ENCODE measurements at places on chromosomes 3 and 15.

DNA sequence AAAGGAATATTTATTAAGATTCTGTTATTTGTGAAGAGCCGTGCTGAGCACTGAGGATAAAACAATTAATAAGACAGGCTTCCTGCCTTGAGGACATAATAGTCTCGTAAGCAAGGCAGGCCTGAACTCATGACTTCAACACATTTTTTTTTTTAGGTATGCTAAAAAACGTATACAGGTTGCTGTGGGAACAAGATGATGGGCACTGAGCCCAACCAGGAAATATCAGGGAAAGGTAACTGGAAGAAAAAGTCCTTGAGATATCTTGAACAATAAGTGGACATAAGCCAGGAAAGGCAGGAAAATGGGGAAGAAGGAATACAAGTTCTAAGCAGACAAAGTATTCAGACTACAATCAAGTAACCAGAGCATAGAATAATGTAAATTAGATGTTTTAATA is 26.1 kb downstream of the CERS3 start:
- no peak for DNase-seq

DNA sequence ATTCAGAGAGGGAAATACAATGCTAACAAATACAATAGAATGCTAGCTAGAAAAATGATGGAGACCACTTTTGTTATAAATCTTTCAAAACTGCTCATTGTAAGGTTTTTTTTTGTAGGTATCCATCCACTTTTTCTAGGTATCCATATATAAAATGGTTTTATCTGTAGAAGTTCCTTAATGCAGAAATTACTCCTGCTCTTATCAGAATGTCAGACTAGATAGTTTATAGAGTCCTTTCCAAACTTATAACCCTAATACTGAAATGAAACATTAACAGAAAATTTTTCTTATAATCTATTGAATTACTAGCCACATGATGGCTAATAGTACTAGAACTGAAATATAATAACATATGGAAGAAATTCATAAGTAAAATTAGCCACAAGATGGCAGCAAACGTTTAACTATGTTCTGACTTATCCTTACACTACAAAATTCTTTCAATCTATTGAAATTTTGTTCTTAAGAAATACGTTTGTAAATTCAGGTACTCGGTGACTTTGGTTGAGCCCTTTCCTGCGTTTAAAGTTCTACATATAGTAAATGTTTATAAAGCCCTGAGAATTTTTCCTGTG is 58.5 kb downstream of the ECT2 start:
- DNase-seq = no peak

DNA sequence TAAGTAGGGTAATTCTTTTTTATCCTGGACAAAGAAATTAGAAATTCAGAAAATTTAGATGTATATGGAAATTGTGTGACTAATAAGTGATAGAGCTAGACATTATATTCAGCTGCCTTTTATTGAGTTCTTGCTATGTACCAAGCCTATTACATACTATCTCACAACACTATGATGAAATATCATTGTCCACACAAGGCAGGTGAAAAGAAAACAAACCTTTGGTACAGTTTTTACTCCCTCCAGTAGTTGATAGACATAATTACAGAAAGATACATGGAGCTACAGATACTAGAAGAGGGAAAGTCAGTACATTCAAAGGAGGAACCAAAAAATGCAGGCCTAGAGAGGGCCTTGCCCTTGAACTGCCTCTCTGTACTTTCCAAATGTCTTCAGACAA is 4.8 kb downstream of the IQCH start:
- DNase-seq = no peak

GRCh38 chr3:127289706-127290575 is 2.1 kb upstream of the PRR20G start:
- DNase-seq = no peak

DNA sequence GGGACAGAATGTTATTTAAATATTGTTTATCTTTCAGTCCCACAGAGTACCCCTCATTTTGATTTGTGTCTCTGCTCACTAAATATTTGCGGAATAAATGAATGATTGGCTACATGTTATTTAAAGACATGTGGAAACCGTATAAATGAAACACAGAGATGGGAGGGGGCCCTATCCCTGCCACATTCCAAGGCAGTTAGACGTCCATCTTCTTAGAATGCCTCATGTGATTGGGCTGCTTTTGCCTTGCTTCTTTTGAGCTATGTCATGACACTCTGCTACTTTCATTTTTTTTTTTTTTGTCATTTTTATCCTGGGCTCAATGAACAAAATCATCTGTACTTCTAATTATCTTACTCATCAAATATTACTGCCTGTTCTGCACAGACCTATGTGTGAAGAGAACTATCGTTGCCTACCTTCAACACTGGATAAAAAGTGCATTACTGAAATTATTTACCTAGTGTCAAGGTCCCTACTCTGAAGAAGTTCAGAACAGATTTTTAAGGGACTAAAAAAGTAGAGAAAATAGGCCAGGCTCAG is 83.9 kb upstream of the FAM98B start:
- no peak for DNase-seq

- DNase-seq = no peak
Observed at GRCh38 chr15:44081026-44082013, 113.8 kb downstream of the FRMD5 start.

GRCh38 chr3:122350814-122351418 is 25.9 kb downstream of the CSTA start:
- no peak for DNase-seq

- peak; percentile 76 for DNase-seq
Observed at GRCh38 chr15:76336254-76337058, at the start of gene ISL2. Gene ISL2, plus strand, starts transcription at chr15:76336773. Its CDS starts 111 bp downstream, at chr15:76336884.

DNA sequence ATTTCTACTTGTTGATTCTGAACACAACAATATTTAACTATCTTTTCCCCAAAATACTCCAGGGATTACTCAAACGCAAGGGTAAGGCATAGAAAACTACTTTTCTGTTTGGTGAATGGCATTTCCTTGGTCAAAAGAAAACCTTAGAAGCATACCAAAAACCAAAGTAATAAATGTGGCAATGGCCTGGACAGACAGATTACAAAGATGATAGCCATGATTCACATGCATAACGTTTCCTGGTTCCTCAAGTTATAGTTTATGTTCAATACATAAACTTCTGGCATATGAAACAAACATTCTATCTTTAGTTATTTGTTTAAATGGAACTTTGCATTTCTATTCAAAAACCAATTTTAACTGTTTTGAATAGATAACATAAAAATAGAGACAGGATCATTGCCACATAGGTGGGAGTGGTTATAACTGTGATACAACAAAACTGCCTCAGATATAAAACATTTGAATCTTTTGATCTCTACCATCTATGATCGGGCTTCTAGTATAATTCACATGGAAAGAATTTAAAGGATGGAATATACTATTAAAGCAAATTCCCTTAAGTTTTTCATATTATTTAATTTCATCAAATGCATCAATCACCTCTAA is 32.1 kb downstream of the FOXP1 start:
- DNase-seq = no peak

- no peak for DNase-seq
Observed at GRCh38 chr3:130692455-130692854, 54.2 kb downstream of the PIK3R4 start.

- no peak for DNase-seq
Observed at GRCh38 chr3:117281371-117281770, 571.8 kb downstream of the TUSC7 start.
